ENCODE measurements at places on chromosomes 6 and 20. TPM values are rescaled to one million over a fixed set of nuclear protein-coding genes. Genes with fewer than 3 reads are reported as not detected.
A peak's percentile ranks its signal among the peaks of the same experiment; 100 is the strongest.

Gene FNDC1
- total RNA-seq: not detected

Gene MYLK4
- 0.45 TPM for total RNA-seq

DNA sequence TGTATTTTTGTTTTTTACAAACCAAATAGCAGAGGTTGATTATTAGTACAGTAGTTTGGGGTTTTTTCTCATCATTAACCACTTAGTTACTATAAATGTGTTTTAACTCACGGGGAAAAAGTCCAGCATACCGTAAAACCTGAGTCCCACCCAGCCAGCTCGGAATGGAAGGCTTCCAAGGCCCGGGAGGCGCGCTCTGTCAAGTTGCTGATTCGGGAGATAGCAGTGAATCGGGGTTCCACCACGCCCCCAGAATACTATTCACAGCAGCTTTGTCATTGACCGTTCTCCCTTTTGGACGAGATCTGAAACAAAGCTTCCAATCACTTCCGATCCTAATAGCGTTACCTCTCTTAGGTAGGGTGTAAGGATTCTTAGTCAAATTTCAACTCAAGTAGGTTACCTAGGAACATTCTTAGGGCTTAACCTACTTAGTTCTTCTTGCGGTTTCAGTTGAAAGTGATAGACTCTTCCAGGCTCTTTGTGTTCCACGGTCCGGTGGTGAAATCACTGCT lies 232.8 kb upstream of the QKI start:
- H3K4me1 ChIP-seq: peaks cover 2% of the 10 kb centered on the region
- H3K27me3 ChIP-seq: peaks cover 40% of the 10 kb centered on the region
- no peak for DNase-seq
- H3K36me3 ChIP-seq: peaks cover 2% of the 10 kb centered on the region
- no peak overlapping the region for H3K4me3 ChIP-seq

- no peak overlapping the region for H3K4me3 ChIP-seq
- peaks cover 61% of the 10 kb centered on the region for H3K27me3 ChIP-seq
- no peak for DNase-seq
- no peaks in the 10 kb centered on the region for H3K36me3 ChIP-seq
- H3K27ac ChIP-seq: no peak overlapping the region
These were observed 64.9 kb upstream of the ZNF133 start for GRCh38 chr20:18223409-18223808.

DNA sequence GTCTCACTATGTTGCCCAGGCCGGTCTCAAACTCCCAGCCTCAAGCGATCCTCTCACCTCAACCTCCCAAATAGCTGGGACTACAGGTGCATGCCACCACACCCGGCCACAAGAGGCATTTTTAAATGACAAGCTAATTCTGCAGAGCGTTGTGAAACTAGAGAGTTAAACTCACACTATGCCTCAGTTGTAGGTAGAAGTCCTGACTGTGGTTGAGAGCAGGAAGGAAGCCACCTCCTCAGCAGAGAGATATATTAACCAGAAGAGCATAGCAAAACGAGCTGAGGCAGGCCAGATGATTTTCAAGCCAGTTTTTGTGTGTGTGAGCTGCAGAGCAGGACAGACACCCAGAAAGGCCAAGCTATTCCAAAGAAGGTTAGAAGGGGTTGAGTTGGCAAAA lies 150.3 kb downstream of the MBOAT1 start:
- no peak overlapping the region for H3K4me3 ChIP-seq
- H3K27ac ChIP-seq: peak overlapping the region; percentile 27
- no peaks in the 10 kb centered on the region for H3K27me3 ChIP-seq
- peaks cover 2% of the 10 kb centered on the region for H3K36me3 ChIP-seq
- H3K4me1 ChIP-seq: peaks cover 7% of the 10 kb centered on the region
- DNase-seq: no peak

Gene MEI4
- 0.20 TPM for total RNA-seq

DNA sequence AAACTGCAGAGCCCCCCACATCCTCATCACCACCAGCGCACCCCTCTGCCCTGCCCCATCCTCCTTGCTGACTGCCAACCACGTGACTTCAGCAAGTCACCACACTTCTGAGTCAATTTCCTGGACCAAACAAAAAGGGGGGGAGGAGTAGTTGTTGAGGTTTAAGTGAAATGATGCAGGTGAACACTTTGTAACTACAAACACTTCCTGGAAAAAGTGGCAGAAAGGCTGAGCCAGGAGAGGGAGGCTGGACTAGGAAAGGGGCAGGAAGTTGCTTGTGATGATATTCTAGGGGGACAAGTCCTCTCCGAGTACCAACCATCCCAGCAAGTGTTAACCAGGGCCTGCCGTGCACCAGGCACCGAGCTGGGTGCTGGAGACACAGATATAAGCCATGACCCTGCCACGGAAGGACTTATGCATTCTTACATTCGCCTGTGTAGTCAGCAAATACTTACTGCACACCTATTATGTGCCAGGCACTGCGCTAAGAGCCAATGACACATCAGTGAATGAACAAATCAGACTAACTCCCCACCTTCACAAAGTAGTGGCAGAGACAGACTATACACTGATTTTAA lies 67.3 kb downstream of the PREX1 start:
- H3K27ac ChIP-seq: peak overlapping the region; percentile 99
- H3K4me1 ChIP-seq: peaks cover 75% of the 10 kb centered on the region
- peak overlapping the region; percentile 83 for H3K4me3 ChIP-seq
- H3K27me3 ChIP-seq: no peaks in the 10 kb centered on the region

- H3K4me3 ChIP-seq: no peak overlapping the region
- no peaks in the 10 kb centered on the region for H3K4me1 ChIP-seq
- no peak overlapping the region for H3K27ac ChIP-seq
- H3K27me3 ChIP-seq: peaks cover 62% of the 10 kb centered on the region
- H3K36me3 ChIP-seq: no peaks in the 10 kb centered on the region
These were observed 260.0 kb downstream of the ERMARD start for GRCh38 chr6:170011204-170012036.

- peaks cover 14% of the 10 kb centered on the region for H3K4me1 ChIP-seq
- no peaks in the 10 kb centered on the region for H3K27me3 ChIP-seq
- H3K4me3 ChIP-seq: no peak overlapping the region
- DNase-seq: no peak
- H3K36me3 ChIP-seq: no peaks in the 10 kb centered on the region
These were observed 79.6 kb downstream of the RSPH3 start for GRCh38 chr6:158920311-158920905.

GRCh38 chr20:5309971-5310370 lies 6.8 kb downstream of the PROKR2 start:
- no peak for DNase-seq
- no peak overlapping the region for H3K27ac ChIP-seq
- peaks cover 24% of the 10 kb centered on the region for H3K27me3 ChIP-seq
- no peak overlapping the region for H3K4me3 ChIP-seq
- no peaks in the 10 kb centered on the region for H3K36me3 ChIP-seq
- no peaks in the 10 kb centered on the region for H3K4me1 ChIP-seq

DNA sequence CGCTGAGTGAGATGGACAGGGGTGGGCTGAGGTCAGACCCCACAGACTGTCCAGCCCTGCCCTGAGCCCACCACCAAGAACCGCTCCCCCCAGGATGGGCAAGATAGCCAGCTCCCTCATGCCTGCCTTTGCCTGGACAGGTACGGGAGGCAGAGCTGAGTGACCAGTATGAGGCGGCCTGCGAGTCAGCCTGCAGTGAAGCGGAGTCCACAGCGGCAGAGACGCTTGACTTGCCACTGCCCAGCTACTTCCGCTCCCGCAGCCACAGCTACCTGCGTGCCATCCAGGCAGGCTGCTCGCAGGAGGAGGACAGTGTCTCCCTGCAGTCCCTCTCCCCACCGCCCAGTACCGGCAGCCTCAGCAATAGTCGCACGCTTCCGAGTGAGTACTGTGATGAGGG lies 94.8 kb upstream of the MYL9 start:
- peaks cover 1% of the 10 kb centered on the region for H3K4me1 ChIP-seq
- no peak overlapping the region for H3K4me3 ChIP-seq
- H3K36me3 ChIP-seq: peaks cover 1% of the 10 kb centered on the region
- no peak for DNase-seq

Gene GSTA3
- total RNA-seq: not detected
